T-helper 1 cell (primary cell): ENCODE measurements at places on chromosomes 16 and 17.

DNA sequence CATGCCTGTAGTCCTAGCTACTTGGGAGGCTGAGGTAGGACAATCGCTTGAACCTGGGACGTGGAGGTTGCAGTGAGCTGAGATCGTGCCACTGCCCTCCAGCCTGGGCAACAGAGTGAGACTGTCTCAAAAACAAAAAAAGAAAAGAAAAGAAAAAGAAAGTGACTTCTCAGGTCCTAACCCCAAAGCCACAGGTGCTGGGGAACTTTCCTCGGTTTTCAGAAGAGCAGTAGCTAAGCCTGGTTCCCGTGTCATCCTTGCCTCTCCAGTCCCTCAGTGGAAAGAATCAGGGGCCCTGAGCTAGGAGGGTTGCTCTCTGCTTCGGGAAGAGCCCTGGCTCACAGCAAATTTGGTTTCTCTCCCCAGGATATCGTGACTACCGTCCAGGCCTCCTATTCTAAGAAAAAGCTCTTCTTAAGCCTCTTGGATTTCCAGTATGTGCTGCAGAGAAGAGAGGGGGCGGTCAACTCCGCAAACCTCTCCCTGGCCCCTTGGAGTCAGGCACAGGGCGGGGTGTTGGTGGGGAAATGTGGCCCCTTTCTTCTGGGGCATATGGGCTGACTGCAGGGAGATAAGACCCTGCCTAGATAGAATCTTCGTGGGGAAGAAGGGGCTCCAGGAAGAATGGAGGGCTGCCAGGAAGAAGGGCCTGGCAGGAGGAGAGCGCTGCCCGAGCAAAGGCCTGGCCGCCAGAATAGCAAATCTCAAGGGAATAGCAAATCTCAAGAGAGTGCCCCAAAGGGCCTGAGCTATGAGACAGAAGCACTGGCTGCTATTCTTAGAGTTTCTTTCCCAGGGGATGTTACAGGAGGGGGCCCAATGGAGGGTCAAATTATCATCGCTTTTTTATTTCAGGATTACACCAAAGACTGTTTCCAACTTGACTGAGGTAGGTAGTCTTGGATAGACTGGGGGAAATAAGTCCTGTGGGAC is 8.3 kb upstream of the NLRC5 start:
- no peak for DNase-seq

DNA sequence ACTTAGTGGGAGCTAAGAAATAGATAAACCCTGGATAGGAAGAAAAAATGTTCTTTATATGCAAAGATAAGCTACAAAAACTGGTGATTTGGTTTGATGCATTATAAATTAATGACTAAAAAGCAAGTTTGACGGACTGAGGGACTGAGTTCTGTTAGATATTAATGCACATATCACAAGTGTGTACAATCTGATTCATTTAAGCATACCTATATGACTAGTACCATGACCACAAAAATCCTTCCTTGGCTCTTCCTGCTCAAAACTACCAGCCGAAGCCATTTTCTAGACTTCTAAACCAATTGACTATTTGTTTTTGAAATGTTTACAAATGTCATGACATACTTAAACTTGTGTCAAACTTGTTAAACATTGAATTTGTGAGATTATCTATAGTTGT is 374.5 kb upstream of the MON1B start:
- DNase-seq = no peak

DNA sequence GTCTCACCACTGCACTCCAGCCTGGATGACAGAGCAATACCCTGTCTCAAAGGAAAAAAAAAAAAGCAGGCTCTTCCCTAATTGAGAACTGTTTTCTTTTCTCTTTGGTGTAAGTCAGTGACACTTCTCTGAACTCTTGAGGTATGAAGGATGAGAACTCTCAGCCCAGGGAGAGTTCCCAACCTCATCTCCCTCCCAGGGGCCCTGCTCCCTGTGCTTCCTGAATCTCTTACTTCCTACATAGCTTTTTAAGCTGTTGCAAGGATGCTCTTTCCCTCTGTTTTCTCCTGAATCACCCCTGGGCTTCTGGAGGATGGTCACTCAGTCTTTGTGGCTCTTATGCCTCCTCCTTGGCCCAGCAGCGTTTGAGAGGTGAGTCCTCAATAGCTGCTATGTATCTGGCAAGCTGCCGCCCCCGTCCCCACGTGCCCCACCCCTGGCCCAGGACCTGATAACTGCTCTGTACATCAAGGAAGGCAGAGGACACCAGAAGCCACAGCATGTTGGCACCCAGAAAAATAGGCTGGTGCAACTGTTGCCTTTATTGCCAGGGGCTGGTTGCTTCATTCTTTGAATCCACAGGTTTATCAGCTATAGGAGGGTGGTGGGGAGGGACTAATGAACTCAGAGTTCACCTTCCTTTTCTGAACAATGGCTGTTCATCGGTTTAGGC is 24.0 kb downstream of the IGF2BP1 start:
- no peak for DNase-seq

GRCh38 chr17:55776271-55776670 is 25.4 kb downstream of the PCTP start:
- no peak for DNase-seq

GRCh38 chr17:4100883-4101756 is 41.7 kb downstream of the ZZEF1 start:
- DNase-seq = no peak

GRCh38 chr16:4486126-4486893 is 10.1 kb downstream of the HMOX2 start:
- DNase-seq = no peak

GRCh38 chr16:53768167-53768566 is 64.2 kb downstream of the FTO start:
- DNase-seq = no peak

DNA sequence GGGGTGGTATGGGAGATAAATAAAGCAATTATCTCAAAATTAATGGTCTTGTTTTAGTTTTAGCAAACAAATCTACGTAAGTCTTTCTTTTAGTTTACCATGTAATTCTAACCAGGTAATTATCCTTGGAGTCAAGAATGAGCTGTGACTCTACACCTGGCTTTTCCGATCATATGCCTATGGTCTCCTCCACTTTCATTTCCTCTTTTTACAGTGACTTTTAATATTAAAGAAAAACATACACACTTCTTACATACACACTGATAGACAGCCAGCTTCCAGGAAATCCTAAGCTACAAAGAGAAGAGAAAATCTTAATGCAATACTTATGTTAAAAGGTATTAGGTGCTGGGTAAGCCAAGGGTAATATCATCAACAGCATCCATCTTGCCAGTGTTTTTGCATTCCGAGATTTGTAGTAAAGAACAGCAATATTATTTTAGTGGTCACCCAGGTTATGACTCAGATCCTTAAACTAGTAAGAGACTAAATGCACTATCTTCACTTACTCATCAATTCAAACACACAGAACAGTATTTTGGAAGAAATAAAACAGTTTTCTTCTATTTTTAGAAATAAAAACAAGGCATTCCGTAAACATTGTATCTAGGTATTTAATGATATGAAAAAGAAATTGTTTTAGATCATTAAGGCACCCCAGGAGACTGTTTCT is 4.4 kb upstream of the IRX5 start:
- DNase-seq = no peak

DNA sequence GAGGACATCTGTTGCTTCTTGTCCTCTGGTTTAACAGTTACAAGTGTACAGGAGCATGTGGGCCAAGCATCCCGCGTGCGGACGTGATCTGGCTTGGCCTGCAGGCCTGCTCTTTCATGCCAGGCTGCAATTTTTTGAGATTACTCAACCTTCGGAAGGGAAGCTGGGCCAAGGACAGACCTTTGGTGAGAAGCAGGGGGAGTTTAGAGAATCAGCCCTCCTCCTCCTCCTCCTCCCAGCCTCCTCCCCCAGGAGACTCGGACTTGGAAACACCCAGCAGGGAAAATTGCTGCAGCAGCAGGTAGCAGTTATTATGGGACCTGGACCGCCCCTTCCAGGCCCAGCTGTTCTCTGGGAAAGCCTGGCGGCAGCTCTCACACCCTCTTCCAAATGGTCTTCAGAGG is 5.1 kb upstream of the KLHL36 start:
- no peak for DNase-seq

DNA sequence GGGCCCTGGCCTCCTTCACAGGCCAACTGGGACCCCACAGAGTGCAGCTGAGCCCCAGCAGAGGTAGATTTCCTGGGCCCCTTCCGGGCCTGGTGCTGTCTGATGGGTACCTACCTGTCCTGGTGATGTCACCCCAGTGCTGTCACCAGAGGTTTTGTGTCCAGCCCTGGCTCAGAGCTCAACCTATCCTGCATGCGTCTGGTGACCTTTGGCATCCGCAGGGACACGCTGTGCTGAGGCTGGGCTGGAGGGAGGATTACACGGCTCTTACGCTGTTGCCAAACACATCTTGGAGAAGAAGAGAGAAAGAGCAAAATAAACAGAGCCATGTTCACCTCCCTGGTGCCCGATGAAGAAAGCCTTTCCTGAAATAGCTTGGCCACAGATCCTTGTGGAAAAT is 70.6 kb upstream of the MED9 start:
- DNase-seq = no peak

DNA sequence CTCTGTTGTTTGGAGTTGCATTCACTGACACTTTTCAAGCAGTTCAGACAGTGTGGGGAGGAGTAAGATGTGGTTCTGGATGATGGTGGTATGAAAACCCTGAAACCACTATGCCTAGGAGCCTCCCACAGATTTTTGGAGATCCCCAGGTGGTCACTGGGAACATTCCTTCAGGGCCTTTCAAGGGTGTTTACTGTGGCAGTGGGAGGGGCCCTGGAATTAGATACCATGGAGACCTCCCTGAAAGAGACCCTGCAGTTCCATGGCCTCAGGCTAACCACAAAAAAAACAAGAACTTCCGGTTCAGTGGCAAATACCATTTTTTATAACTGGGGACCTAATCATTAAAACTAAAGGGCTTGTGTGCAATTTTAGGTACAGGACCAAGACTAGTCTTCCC is 79.9 kb downstream of the TMEM100 start:
- no peak for DNase-seq

DNA sequence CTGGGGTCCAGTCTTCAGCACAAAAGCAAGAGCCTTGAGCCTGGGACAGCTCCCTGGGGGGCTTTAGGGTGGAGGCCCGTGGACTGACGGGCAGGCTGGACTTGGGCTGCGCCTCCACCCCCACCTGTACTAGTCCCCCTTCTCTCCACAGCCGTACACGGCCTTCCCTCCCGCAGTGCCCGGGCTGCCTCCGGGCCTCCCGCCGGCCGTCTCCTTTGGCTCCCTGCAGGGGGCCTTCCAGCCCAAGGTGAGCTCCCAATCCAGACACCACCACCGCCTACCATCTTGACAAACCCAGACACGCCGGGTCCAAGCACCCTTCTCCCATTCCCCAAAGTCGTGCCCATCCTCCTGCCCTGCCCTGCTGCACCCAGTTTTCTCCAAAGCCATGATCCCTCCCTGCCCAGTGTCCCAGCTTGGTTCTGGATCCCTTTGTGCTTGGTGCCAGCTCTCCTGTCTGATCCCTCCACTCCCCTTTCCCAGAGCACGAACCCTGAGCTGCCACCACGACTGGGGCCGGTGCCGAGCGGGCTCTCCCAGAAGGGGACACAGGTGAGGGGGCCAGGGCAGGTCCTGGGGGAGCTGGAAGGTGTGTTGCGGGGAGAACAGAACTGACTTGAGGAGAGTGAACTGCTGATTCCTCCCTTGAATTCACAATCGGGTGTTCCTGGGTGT is 7.1 kb downstream of the FBRS start:
- DNase-seq = no peak

GRCh38 chr17:79832218-79833109 is 6.8 kb downstream of the CBX4 start:
- DNase-seq = no peak

GRCh38 chr17:74579900-74580299 is 12.2 kb downstream of the CD300LD start:
- no peak for DNase-seq

GRCh38 chr16:86031141-86031678 is 132.2 kb downstream of the IRF8 start:
- DNase-seq = no peak

DNA sequence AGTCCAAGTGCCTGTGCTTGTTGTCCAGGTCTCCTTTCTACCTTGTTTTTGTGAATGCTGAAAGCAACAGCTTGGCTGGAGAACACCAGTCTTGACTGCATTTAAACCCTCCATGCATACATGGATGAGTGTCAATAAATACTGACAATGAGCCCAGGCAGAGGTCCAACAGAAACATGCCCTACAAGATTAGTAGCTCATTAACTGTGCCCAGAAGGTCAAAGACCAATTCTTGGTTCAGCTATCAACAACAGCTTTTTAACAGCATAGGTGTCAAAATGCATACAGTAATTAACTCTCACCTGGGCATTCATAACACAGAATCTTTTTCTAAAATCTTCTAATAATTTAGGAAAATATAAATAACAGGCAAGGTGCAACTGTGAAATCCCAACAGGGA is 63.2 kb downstream of the N4BP1 start:
- no peak for DNase-seq

GRCh38 chr16:22007509-22008214 is at the start of gene MOSMO:
TSS of gene MOSMO (plus strand) at chr16:22008111. CDS start at chr16:22008302, 191 bp downstream.
- DNase-seq = peak; percentile 70

DNA sequence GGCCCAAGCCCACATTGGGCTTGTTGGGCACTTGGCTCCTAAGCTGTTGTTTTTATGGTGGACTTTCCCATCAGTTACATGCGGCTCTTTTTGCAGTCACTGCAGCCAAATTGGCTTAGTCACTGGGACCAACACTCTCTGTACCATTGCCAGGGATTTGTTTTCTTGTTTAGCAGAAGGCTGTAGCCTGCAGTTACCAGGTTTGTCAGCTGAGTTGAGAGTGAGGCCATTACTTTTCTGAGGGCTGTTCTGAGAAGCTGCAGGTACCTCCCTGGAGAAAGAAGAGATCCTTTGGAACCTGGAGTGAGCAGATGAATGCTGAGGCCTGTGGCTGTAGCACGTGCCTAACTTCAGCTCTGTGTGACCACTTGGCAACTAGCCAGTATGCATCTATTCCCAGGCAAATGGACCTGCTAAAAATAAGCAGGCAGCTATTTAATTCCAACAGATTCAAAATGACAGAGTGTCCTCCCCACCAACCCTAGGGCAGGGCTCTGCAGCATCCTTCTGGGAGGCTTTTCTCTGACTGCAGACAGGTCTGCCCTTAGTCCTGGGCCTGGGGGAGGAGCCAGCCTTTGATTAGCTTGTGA is 12.9 kb downstream of the AKAP1 start:
- no peak for DNase-seq

GRCh38 chr17:45371414-45372324 is 54.8 kb upstream of the MAP3K14 start:
- DNase-seq = no peak

- DNase-seq = no peak
These were observed 23.5 kb downstream of the CACNG1 start for GRCh38 chr17:67067571-67068482.

DNA sequence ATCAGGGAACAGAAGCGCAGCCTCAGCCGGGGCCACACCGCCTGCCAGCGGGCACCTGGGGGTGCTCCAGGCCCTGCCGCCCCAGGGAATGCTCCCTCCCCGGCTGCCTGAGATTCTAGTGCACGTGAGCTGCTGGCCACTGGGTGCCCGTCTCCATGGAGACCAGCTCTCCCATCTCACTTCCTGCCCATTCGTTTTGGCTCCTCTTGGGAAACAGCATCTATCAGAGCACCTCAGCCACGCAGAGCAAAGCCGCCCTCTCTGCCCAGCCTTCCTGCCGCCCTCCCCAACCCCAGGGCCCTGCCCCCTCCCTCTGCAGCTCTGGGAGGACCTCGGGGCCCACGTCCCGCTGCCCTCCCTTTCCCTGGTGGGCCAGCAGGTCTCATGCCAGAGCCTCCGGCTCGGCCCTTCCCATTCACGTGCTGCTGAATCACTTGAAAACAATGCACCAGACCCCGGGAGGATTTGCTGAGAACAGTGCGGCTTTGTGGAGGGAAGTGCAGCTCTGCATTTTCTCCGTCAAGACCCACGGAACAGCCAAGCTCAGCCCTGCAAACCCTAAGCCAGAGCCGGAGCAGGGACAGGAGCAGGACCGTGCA is 19.4 kb downstream of the CEP295NL start:
- DNase-seq = no peak
